Colonic mucosa (tissue), 4 donors: ENCODE measurements at places on chromosomes 5 and 9. TPM values are rescaled to one million over a fixed set of nuclear protein-coding genes. Genes with fewer than 3 reads are reported as not detected.

DNA sequence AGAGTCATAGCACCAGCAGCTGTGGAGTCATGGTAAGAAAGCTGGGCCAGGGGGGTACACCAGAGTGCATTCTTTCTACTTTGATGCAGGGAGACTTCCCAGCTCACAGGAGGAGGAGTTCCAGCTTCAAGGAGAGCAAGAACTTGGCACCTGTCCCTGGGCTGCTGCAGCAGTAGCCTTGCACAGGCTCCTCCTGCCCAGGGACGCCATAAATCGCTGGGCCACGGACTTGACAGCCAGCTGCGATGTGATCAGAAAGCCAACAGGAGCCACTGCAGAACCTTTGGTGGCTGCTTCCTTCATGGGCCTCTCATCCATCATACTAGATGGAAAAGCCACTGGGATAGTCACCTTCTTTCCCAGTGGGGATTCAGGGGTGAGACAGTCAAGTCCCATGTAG lies 234.7 kb downstream of the NMUR2 start:
- H3K36me3 ChIP-seq, result no peaks in the 10 kb centered on the region
- DNase-seq, result no peak
- no peak overlapping the region for H3K4me3 ChIP-seq
- H3K27me3 ChIP-seq, result no peaks in the 10 kb centered on the region

ENTREP1 gene
- total RNA-seq, result 1.7 TPM

GRCh38 chr5:123511290-123511647 lies 708 bp upstream of the CSNK1G3 start:
- H3K27ac ChIP-seq, result peak overlapping the region; percentile 94
- H3K36me3 ChIP-seq, result no peaks in the 10 kb centered on the region
- no peaks in the 10 kb centered on the region for H3K4me1 ChIP-seq
- DNase-seq, result no peak
- peak overlapping the region; percentile 61 for H3K4me3 ChIP-seq

ACOT12 gene
- total RNA-seq, result not detected

IGFBPL1 gene
- 1.3 TPM for total RNA-seq

DNA sequence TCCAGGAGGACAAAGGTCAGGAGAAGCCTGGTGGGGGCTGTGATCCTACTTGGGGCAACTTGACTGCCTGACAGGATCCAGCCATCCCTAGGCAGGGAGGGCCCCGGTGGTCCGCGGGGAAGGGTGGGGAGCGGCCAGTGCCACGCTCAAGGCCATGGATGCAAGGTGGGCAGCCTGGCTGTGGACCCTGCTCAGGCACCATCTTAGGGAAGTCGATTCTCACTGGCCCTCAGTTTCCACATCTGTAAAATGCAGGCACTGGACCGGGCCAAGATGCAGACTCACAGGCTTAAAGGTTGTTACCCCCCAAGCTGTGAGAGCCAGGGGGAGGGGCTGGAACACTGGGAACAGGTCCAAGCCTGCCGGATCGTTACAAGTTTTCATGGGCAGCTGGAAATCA lies 8.7 kb upstream of the DOLPP1 start:
- H3K27me3 ChIP-seq, result no peaks in the 10 kb centered on the region
- no peak overlapping the region for H3K4me3 ChIP-seq
- no peaks in the 10 kb centered on the region for H3K36me3 ChIP-seq
- no peak for DNase-seq

CAMK4 gene
- 2.4 TPM for total RNA-seq

EIF4E1B gene
- total RNA-seq, result not detected

MGAT1 gene
- 101 TPM for total RNA-seq

DNA sequence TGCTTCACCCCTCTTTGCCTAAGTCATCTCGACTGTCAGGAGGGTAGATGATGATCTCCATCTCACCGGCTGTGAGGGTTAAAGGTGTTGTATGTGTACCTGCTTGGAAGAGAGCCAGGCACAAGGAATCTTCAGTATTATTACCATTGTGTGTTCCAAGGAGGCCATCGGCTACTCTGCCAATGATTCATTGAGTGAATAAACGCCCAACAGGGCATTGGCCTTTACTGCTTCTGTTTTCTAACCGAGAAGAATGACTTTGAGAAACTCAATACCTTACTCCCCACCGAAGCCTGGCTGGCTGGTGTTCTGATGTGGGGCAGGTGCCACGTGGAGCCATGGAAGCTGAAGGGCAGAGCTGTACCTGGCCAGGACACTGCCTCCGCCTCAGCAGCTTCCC lies 228.8 kb downstream of the SNX18 start:
- no peaks in the 10 kb centered on the region for H3K36me3 ChIP-seq
- H3K27ac ChIP-seq, result no peak overlapping the region
- DNase-seq, result no peak
- no peaks in the 10 kb centered on the region for H3K27me3 ChIP-seq

- no peaks in the 10 kb centered on the region for H3K27me3 ChIP-seq
- no peak for DNase-seq
- no peaks in the 10 kb centered on the region for H3K36me3 ChIP-seq
Measured at GRCh38 chr9:8188723-8189407, 389.3 kb upstream of the DMAC1 start.

- no peak for DNase-seq
- H3K4me1 ChIP-seq, result no peaks in the 10 kb centered on the region
- H3K27ac ChIP-seq, result no peak overlapping the region
- no peaks in the 10 kb centered on the region for H3K36me3 ChIP-seq
Measured at GRCh38 chr9:4258320-4259090, 41.4 kb downstream of the GLIS3 start.

DNA sequence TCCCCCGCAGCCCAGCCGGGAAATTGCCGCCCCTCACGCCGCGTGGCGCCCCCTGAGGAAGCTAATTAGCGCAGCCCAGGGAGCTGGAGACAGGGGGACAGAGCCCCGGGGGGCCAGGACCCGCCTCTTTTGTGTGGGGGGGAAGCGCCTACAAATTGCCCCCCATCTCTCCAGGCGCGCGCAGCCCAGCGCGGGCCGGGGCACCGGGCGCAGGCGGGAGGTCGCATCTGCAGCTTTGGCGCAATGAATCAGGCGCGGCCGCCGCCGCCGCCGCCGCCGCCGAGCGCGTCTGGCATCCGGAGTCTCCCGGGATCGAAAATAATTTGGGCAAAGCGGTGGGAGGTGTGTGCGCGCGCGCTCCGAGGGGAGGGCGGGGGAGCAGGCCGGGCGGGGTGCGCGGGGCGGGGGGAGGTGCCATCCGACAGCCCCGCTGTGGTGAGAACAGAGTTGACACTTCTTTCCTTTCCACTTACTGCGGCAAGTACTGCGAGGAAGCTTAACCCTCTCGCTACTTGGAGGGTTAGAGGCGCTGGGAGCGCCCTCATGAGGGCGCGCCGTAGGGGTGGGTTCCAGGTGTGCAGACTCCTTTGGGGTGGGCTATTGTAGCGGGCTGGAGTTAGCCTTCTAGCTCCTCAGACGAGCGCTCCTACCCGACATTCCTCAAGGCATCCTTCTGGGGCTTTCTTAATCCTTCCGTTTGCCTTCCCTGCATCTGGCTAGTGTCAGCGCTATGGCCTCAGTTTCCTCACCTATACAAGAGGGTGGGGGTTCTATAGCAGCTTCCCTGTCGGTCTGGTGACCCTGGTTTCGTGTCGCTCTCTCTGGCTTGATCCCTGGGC lies 63.1 kb downstream of the CXXC5 start:
- H3K27me3 ChIP-seq, result peaks cover 22% of the 10 kb centered on the region
- DNase-seq, result peak; percentile 39
- peaks cover 10% of the 10 kb centered on the region for H3K4me1 ChIP-seq
- no peak overlapping the region for H3K27ac ChIP-seq
- H3K36me3 ChIP-seq, result no peaks in the 10 kb centered on the region

DNA sequence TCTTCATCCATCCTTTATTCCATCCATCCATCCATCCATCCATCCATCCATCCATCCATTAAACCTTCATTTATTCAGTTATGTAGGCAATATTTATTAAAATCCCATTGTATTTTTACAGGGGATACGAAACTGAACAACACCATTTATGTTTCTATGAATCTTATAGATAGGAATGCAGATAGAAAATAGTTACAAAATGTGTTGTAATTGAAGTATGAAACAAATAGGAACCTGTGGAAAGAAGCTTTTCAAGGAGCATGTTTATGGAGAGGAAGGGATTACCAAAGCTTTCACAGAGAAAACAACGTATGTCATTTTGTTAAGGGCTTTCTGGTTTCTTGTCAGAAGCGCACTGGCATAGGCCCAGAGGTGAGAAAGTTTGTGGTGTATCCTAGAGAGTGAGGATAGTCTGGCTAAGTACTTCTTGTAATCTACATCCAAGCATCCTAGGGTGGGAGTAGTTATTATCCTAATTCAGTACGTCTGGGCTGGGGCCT lies 184.0 kb downstream of the CNTLN start:
- no peaks in the 10 kb centered on the region for H3K27me3 ChIP-seq
- H3K36me3 ChIP-seq, result no peaks in the 10 kb centered on the region
- H3K4me1 ChIP-seq, result no peaks in the 10 kb centered on the region
- no peak overlapping the region for H3K27ac ChIP-seq

- H3K4me1 ChIP-seq, result no peaks in the 10 kb centered on the region
- H3K27ac ChIP-seq, result no peak overlapping the region
- no peaks in the 10 kb centered on the region for H3K36me3 ChIP-seq
- no peak for DNase-seq
- H3K4me3 ChIP-seq, result no peak overlapping the region
Measured at GRCh38 chr9:92029553-92029952, 79.5 kb upstream of the ROR2 start.

FCN2 gene
- not detected for total RNA-seq

GRCh38 chr5:149872351-149873040 lies 72.1 kb downstream of the PDE6A start:
- H3K4me3 ChIP-seq, result no peak overlapping the region
- H3K36me3 ChIP-seq, result no peaks in the 10 kb centered on the region
- H3K4me1 ChIP-seq, result peaks cover 11% of the 10 kb centered on the region
- DNase-seq, result peak; percentile 53
- no peaks in the 10 kb centered on the region for H3K27me3 ChIP-seq
- peak overlapping the region; percentile 75 for H3K27ac ChIP-seq

DNA sequence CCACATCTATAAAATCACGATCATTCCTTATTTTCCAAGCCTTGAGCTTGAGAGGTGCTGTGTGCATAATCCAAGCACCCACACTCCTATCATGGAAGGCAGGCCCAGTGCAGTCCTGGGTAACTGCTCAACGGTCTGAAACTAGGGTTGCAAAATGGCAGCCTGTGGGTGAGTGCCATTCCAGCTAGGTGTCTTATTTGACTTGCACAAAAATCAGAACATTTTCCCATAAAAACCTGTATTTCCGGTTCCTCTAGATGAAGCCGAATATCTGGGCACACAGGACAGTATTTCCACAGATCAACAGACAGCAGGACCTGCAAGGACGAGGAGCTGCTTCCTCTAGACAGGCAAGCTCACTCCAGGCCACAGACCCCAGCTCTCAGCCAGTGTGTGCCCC lies 588.8 kb downstream of the BNC2 start:
- no peak overlapping the region for H3K4me3 ChIP-seq
- no peaks in the 10 kb centered on the region for H3K27me3 ChIP-seq
- DNase-seq, result no peak
- no peaks in the 10 kb centered on the region for H3K36me3 ChIP-seq

GRCh38 chr9:86939891-86940290 lies 7.4 kb downstream of the GAS1 start:
- H3K36me3 ChIP-seq, result no peaks in the 10 kb centered on the region
- H3K4me3 ChIP-seq, result no peak overlapping the region
- DNase-seq, result no peak
- H3K27me3 ChIP-seq, result peaks cover 38% of the 10 kb centered on the region

- DNase-seq, result no peak
- H3K4me3 ChIP-seq, result no peak overlapping the region
- no peaks in the 10 kb centered on the region for H3K27me3 ChIP-seq
- H3K4me1 ChIP-seq, result no peaks in the 10 kb centered on the region
Measured at GRCh38 chr5:33675958-33676464, 215.8 kb downstream of the ADAMTS12 start.

- no peak for DNase-seq
- H3K4me1 ChIP-seq, result peaks cover 14% of the 10 kb centered on the region
- H3K27me3 ChIP-seq, result no peaks in the 10 kb centered on the region
- H3K36me3 ChIP-seq, result no peaks in the 10 kb centered on the region
- H3K27ac ChIP-seq, result no peak overlapping the region
- no peak overlapping the region for H3K4me3 ChIP-seq
Measured at GRCh38 chr5:6724321-6724929, 11.2 kb downstream of the TENT4A start.

DNA sequence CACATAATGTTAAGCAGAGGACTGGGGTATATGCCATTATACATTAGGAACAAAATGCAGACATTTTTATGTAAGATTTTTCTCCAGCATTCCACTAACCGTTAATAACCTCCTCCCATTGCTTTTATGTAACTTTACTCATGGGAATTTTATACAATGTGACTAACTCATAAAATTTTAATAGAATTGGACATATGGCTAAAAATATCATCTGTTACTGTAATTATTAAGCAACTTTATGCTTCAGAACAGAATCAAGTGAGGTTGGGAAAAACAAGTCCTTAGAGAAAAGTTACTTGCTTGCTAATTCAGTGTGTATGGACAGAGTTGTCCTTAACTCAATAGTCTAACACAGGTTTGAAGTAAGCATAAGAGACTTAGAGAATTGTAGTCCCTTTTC lies 54.8 kb upstream of the PCSK1 start:
- no peak for DNase-seq
- no peaks in the 10 kb centered on the region for H3K36me3 ChIP-seq
- H3K4me1 ChIP-seq, result no peaks in the 10 kb centered on the region
- H3K27me3 ChIP-seq, result no peaks in the 10 kb centered on the region
- no peak overlapping the region for H3K4me3 ChIP-seq
- H3K27ac ChIP-seq, result no peak overlapping the region

DNA sequence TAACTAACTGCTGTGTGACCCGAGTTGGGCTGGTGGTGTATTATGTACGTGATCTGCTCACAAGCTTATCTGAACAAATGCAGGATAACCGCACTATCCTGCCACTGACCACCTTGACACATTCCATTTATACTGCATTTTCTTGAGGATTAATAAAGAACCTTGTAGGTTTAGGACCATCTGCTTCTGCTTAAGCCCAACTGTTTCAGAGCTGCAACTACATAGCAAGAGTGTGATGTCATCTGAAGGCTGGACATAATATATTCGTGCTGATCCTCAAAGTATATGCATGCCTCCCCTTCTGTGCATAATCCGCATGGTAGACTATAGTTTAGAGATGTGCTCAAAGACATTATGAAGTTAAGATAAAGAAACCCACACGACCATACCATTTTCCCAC lies 435.9 kb downstream of the BNC2 start:
- no peak overlapping the region for H3K27ac ChIP-seq
- no peak for DNase-seq
- no peaks in the 10 kb centered on the region for H3K36me3 ChIP-seq
- no peaks in the 10 kb centered on the region for H3K27me3 ChIP-seq
